ENCODE measurements at places on chromosomes 3 and 15.

DNA sequence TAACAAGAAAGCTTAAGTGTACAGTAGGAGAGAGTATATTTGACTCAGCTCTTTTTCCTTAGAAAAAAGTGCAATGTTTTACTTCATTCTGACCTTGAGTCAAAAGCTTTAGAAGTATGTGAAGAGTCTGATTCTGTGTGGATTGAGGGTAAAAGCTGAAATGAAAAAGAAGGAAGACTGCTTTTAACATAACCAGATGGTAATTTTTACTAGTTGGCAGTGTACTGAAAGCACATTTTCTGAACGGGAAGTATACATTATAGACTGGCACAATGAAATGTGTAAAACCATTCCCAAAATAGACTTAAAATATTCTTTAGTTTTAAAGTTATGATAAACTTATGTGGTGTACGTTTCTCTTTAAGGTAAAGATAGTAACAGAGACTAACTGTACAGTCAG is 197.8 kb upstream of the ZNF717 start:
- DNase-seq, result no peak

GRCh38 chr3:113914646-113915045 is 33.2 kb upstream of the ZDHHC23 start:
- DNase-seq, result no peak

GRCh38 chr3:18382760-18383369 is 42.3 kb downstream of the SATB1 start:
- no peak for DNase-seq

DNA sequence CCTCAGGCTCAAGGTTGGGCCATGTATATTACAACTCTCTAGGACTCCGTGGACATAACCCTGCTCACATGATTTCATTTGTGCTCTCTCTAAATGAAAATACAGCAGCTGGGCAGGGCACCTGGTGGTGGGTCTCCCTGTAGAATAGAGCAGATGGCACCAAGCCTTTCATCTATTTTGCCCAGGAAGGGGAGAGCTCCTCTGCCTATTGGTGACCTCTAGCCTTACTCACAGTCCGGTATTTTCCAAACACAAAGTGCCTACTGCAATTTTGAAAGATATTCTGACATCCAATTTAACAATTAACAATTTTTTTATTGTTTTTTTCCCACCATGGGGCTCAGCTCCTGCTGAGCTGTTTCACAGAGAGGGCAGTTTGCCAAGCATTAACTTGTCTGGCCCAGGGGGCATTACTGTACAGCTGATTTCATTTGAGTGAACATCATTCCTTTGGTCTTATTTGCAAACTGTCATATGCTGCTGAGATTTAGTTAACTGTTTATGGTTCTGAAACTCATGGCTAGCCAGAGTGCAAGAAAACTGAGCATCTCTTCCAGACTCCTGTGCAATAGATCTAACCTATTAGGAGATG is 474.0 kb downstream of the EPHB1 start:
- no peak for DNase-seq

DNA sequence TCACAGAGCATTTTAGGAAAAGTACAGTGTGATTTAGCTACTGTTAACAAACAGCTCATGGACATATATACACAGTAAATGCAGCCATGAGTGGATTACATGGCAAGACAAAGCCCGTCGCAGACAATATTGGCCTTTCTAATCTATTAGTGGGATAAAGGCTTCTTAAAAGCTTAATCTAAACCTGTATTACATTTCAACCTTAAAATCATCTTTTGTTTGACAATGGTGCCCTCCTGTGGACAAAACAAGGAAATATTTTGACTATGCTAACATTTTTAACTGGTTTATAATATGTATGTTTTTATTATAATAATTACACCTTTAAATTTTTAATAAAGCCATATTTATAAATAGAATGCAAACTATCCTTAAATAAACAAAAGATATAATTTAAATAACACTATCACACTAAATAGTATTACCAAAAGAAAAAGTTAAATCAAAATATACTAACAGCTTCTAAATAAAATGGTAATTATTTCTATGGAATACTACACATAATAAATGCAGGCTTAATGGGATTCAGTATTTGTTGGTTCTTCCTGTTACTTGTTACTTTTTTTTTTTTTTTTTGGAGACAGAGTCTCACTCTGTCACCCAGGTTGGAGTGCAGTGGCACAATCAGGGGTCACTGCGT is 38.6 kb downstream of the TAFA4 start:
- peak; percentile 52 for DNase-seq

DNA sequence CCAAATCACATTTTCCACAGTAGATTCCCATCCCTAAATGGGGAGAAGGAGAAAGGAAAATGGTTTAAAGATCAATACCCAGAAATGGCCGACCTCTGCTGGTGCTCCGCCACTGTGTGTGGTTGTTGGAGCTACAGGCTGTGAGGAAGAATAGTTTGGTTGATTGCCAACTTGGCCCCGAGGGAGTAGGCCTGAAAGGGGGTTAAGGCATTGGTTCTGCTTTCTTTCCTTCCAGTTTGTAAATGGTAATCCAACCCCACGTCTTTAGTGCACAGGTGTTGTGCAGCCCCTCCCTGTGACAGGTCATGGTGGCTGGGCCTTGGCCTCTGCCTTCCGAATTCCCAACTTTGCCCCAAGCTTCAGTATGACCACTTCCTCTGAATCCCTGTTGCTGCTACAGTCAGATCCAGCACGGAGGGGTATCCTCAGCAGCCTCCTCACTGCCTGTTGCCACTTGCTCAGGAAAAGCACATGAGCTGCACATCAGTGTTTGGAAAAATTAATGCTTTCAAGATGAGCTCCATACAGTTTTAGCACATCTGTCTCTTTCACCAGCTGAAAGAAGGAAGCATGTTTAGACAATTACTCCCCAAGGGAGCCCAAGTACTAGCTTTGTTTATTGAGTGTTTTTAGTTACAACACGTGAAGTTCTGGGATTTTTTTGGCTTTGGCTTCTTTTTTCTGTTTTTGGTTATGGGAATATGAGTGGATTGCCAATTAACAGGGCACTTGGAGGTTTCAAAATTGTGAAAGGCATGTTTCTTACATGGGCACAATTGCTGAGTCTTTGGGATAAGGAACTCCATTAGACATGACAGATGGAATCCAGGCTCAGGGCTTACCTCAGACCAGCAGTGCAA is 92.3 kb upstream of the ROPN1 start:
- no peak for DNase-seq

- DNase-seq, result no peak
These were observed 1059.2 kb downstream of the OTOL1 start for GRCh38 chr3:162555761-162556160.

DNA sequence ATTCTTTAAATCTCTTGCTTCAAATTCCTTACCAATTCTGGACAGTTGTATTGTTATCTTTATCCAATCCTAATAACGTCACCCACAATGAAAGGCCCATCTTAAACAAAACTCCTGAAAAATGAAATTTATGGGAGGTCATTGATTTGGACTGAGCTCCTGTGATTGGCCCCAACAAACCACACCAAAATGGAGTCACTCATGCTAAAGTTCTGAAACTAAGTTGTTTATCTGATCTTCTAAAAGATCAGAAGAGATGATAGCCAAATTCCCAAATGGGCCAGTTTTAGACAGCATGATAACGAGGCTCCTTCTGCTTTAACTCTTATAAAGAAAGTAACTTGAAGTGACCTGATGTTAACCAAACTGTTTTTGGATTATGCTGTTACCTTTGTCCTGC is 39.7 kb upstream of the GPD1L start:
- no peak for DNase-seq

- no peak for DNase-seq
These were observed 51.1 kb downstream of the PSMD6 start for GRCh38 chr3:63972196-63972595.

DNA sequence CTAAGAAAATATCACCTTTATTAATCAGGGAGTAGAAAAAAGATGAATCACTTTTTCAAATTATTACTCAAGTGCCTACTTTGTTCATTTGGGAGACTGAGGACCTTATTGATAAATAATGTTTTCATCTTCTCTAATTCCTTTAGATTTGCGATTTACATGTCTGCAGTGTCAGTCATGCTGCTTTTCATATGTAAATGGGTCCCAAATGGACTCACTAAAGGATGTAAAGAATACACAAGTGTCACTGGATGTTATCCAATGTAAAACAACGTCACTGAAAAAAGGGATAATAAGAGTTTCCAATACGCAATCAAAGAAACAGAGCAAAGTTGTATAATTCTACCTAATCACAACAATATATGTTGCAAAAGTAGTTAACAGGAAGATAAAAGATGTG is 84.9 kb downstream of the TFDP2 start:
- no peak for DNase-seq

- DNase-seq, result no peak
These were observed 14.8 kb downstream of the TSC22D2 start for GRCh38 chr3:150422907-150423306.

DNA sequence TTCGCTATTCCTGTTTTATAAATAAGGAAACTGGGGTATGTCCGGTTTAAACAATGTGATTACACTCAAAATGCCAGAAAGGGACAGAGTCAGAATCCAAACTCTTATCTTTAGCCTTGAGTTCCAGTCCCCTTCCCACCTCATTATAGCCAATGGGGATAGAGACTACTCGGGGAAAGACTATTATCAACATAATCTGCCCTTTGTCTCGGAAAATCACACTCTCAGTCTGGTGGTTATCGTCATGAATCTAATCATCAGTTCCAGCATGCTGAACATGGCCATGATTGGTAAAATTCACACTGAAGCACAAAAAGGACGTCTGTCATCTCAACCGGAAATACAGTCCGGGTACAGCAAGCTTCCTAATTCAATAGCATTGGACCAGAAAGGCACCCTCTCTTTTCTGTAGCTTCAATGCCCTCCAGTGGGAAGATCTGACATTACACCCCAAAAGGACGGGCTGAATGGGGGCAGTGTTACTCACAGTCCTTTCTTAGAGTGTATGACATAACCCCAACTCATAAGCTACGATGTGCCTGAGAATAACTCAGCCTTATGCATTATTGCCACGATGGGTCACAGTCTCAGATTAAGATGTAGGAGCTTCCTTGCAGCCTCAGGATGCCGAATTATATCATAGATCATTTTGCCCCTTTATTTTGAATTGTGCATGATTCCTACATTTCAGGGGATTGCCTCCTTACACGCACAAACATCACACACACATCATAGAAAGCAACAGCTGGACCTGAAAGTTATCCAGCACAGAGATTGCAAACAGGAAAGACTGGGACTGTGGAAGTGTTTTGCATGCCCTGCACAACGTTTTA is 390.4 kb upstream of the LMCD1 start:
- DNase-seq, result peak; percentile 47

DNA sequence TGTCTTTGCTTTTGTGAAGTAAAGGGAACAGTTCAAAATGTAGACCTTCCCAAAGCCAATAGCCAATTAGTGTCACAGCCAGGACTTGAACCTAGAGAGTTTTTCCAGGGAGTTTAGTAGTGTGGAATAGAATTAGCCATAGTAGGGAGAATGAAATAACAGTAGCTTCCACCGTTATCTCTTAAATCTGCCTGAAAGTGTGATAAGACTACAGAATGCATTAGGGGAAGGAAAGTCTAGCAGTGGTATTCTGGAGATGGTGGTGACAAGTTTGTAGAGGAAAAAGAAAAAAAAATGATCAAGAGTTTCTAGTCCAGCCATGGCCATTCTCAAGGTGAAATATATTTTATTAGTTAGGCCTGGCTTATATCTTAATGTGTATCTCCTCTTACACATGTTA is 13.8 kb downstream of the ATP11B start:
- no peak for DNase-seq

DNA sequence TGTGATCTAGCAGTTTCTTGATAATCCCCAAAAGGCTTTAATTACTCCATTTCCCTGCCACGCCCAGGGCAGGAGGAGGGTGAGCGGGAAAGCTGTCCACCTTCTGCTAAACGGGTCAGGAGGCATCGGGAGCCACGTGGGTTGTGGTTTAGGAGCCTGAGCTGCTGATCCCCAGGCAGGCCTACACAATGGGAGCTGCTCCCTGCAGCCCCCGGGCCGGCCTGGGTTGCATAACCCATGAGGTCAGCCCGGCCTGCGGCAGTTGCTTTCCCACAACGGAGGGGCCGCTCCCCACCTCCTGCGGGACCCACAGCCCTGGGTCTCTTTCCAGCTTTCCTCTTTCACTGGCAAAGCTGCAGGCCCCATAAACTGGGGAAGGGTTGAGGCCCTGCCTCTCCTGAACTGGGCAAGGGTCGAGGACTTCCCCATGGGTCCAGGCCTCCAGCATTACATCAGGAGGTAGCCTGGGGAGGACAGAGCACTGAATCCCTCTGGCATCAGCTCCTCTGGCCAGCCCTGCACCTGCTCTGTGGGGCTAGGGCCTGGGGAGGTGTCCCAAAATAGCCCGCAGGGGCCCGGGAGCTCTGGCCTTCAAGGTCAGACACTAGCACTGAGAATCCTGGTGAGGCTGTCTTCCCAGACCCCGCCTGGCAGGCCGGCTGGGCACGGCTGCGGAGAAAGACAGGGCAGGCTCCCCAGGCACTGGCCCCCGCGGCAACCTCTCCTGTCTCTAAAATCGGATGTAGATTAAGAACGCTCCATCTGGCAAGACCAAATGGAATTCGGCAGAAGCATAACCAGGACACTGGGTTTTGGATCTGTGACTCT is 47.3 kb downstream of the ZDHHC19 start:
- DNase-seq, result no peak

DNA sequence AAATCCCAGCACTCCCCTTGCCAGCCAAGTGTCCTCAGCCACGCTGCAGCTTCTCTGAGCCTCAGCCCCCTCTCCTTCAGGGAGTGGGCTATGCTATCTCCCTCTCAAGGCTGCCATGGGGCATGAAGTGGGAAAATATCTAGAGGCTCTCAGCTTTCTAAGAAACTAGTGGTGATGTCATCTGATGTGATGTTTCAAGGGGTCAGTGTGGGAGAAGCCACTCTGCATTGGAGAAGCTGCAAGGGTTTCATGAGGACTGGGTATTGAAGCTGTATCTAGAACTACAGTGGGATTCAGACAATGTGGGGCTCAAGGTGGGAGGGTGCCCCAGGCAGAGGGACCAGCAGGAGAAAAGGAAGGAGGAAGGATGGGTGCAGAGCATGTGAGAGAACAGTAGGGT is 210.2 kb downstream of the TLE3 start:
- DNase-seq, result no peak

DNA sequence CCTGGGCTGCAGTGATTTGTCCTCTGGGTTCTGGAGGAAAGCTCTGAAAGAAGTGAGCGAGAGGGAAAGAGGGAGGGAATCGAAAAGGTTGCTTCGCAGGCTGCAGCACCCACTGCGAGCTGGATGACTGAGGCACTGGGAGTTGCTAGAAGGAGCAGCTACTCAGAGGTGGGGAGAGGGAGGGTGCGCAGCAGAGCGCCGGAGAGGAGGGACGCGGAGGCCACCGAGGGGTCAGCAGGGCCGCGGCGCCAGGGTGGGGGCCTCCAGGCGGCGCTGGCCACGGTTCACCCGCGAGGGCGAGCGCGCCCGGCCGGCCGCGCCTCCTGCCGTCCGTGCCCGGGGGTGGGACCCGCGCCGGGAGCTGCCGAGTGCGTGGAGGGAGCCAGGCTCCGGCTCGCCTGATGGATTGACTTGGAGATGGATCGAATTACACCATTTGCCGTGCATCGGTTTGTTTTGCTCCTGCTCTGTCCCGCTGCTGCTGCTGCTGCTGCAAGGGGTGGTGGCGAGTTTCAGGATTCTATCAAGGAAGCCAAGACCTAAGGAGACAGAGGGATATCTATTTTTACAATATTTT is at the start of gene SEMA6D:
SEMA6D (plus strand) TSS at position 470 of the 577 bp plus-strand sequence. CDS start 42,294 bp downstream, outside the sequence.
- no peak for DNase-seq
